Bronchus fibroblast of lung (primary cell): ENCODE measurements at places on chromosomes 7 and 10. TPM values are rescaled to one million over a fixed set of nuclear protein-coding genes. Genes with fewer than 3 reads are reported as not detected.

CDHR1 gene
- under 0.01 TPM in 2 replicates for total RNA-seq

ARHGAP22 gene
- 28.9 and 32.4 TPM in 2 replicates for total RNA-seq

TMEM270 gene
- total RNA-seq, result not detected in 2 replicates

SYNPO2L gene
- total RNA-seq, result under 0.01 TPM in 1 of 2 replicates, not detected in the other

MYL10 gene
- not detected in 2 replicates for total RNA-seq

HOXA10 gene
- total RNA-seq, result not detected in 2 replicates

GNG11 gene
- 15.8 and 19.3 TPM in 2 replicates for total RNA-seq

NDUFB8 gene
- total RNA-seq, result 263 and 269 TPM in 2 replicates

RSPH10B2 gene
- not detected in 2 replicates for total RNA-seq
